ENCODE measurements at places on chromosomes 3 and 15.
A peak's percentile ranks its signal among the peaks of the same experiment; 100 is the strongest.

GRCh38 chr3:171231361-171231760, 204.8 kb upstream of the SLC2A2 start:
- no peak for DNase-seq

DNA sequence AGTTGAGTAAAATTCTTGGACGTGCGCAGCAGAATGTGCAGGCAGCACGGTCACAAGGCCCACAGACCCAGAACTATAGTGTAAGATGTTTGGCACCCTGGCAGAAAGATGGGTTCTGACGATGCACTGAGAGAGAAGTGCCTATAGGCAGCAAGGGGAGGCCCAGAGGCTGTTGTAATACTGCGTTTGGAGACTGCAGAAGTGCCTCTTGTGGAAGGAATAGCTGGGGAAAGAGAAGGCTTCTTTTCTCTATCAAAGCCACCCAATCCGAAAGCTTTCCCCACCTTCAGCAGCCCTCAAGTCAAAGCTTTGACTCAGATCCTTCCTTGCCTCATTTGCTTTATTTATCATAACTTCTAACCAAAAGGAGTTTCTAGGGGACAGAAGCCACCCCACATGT, 5.2 kb upstream of the SIN3A start:
- no peak for DNase-seq

- no peak for DNase-seq
Measured at GRCh38 chr3:25130724-25131520, 297.1 kb upstream of the RARB start.

- no peak for DNase-seq
Measured at GRCh38 chr3:122094125-122094524, 39.0 kb downstream of the CD86 start.

- DNase-seq = no peak
Measured at GRCh38 chr3:126130981-126131745, 47.2 kb upstream of the SLC41A3 start.

GRCh38 chr3:177453451-177453844, 256.2 kb upstream of the TBL1XR1 start:
- no peak for DNase-seq

- no peak for DNase-seq
Measured at GRCh38 chr3:188278717-188279324, 124.9 kb downstream of the LPP start.

- DNase-seq = no peak
Measured at GRCh38 chr15:87269566-87269965, 987.0 kb downstream of the NTRK3 start.

GRCh38 chr3:183912895-183913579, 28.4 kb upstream of the PARL start:
- no peak for DNase-seq

DNA sequence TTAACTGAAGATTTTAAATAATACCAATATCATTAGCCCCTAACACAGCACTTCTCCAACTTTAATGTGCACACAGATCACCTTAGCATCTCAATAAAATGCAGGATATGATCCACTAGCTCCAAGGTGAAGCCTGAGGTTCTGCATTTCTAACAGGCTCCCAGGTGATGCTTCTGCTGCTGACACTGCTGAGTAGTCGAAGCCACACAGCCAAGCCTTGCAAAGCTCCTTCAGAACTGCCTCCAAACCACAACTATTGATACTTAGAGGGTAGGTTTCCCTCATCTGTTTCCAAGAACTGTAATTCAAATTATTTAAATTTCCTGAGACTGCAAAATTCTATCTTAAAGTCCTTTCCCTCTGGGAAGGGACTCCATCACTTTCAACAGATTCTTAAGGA, 3.9 kb downstream of the RIOX2 start:
- DNase-seq = no peak

GRCh38 chr3:47416041-47416440, 35.2 kb downstream of the PTPN23 start:
- no peak for DNase-seq

DNA sequence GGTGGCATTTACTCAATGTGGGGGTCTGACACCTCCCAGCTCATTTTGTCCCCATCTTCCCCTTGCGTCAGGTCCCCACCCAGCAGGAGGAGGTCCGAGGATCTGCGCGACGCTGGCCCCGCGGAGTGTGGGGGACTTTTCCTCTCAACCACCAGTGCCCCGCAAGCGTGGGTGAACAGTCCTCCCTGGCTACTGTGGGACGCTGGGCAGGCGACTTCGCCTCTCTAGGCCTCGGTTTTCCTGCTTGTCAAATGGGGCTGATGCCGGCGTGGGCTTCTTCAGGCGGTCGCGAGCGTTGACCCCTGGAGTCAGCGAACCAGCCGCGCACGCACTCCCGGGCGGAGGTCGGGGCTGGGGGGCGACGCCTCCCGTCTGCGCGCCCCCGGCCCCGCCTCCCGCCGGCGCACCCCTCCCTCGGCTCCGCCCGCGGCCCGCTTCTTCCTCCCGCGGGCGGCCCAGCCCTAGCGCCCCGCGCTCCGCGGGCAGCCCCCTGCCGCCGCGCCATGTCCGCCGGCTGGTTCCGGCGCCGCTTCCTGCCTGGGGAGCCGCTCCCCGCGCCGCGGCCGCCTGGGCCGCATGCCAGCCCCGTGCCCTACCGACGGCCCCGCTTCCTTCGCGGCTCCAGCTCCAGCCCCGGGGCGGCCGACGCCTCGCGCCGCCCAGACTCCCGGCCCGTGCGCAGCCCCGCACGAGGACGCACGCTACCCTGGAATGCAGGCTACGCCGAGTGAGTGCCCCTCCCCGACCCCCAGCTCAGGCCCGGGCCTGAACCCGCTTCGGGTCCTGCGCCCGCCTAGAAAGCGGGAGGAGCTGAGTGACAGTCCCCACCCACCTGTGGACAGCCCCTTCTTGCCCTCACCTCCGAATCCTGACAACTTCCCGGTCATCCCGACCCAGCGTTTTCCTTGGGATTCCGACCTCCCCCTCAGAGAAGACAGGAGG, at the start of gene PPM1M:
Gene PPM1M, plus strand, starts transcription at position 438 of the 942 bp plus-strand sequence. Its CDS starts 66 bp downstream, at position 504.
- DNase-seq = no peak

DNA sequence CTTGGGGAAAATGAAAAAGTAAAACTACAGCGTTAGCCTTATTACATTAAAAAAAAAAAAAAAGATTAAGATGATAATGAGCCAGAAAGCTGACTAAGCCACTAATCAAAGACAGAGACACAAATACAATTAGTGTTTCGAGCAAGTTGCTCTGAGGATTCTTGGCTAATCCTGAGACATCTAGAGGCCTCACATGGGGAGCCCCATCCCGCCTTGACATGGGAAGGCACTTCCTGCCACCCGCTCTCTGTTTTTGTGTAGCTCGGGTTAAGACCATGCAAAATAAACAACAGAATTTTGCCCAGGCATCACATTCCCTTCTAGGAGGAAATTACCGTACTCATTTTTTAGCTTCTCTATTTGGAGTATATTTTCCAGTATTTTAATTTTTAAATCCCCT, 15.3 kb downstream of the HESX1 start:
- no peak for DNase-seq

DNA sequence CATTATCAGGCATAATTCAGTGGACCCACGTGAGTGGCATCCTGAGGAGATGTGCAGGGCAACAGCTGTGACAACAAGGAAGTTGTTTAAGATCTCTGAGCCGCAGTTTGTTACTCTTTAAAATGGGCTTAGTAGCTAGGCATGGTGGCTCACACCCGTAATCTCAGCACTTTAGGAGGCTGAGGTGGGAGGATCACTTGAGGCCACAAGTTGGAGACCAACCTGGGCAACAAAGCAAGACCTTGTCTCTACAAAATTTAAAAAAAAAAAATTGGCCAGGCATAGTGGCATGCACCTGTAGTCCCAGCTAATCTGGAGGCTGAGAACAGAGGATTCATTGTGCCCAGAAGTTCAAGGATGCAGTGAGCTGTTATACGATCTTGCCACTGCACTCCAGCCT, 12.2 kb downstream of the SUCLG2 start:
- no peak for DNase-seq

DNA sequence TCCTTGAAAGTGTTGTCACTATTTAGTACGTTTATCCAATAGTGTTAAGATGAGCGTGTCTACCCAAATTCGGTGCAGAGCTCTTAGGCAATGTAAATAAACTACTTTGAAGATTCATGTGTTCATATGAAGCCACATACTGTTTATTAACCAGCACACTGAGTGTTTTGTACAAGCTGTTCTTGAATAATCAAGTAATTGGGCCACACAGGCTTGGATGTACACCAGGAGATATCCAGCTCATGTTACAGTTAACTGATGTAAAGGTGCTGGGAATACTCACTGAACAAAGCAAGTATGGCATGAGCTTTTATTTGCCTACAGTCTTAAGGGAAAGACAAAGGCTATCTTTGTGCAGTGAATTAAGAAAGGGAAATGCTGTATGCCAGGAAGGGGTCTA, 632 bp upstream of the DHX36 start:
- no peak for DNase-seq

GRCh38 chr3:138946663-138947494, at the start of the genes FOXL2 and FOXL2NB:
Gene FOXL2 (minus strand): TSS chr3:138947137. CDS start chr3:138946722, 415 bp downstream.
Gene FOXL2NB (plus strand): TSS chr3:138947217. CDS start chr3:138947365, 148 bp downstream.
- DNase-seq = no peak

DNA sequence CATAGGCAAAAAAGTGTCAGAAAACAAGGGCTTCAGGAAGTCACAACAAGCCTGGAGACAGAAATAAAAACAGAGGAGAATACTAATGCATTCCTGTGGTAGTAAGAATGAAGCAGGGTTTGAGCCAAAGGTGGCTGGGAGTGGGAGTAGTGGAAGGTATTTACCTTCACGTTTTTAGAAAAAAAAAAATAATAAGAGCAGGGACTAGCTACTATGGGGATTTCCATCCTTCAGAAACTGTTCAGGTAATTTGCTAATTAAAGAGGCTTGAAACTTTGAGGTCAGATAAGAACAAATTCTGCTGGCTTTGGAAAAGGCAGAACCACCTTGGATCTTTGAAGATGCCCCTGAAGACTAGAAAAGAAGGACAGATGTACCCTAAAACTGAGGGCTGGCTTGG, 18.4 kb downstream of the ILDR1 start:
- DNase-seq = no peak

DNA sequence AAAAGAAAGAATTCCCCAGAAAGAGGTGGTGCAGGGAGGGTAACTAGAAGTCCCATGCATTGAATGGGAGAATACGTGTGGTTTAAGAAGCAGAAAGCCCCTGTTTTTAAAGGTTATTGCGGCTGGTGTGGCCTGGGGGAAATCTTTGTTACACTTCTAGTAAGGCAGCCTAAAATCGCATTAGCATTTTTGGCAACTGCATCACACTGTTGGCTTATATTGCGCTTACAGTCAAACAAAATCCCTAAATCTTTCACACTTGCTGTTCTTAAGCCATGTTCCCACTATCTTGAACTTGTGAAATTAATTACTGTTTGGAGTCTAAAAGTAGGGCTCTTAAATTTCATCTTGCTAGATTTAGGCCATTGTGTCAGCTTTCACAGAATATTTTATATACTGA, 66.0 kb upstream of the GOLIM4 start:
- no peak for DNase-seq

- no peak for DNase-seq
Measured at GRCh38 chr3:5294356-5294755, 106.8 kb downstream of the EDEM1 start.

DNA sequence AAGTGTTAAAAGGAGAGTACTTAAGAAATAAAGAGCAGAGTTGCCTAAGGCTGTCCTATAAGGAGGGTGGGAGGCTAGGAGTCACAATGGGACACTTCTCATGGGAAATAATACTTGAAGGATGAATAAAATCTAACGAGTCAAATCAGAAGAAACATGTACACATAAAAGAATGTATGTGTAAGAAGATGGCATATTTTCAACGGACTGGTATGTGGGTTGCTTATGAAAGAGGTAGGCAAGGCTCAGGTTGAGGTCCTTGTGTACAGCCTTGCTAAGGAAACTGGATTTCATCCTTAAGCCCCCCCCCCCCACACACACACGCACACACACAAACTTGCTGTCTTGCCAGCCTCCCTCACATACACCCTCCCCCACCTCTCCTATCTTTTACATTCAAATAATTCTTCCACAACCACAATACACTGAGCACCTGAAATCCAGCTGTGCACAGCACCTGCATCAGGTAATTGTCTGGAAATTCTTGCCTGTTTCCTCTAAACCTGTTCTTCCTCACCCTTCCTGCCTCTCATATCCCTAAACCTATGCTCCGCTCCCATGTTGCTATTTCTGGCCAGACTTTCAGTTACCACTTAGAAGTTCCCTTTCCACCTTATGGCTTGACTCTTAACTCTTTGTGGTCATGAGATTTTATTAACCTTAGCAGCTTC, 79.2 kb downstream of the FMN1 start:
- no peak for DNase-seq

DNA sequence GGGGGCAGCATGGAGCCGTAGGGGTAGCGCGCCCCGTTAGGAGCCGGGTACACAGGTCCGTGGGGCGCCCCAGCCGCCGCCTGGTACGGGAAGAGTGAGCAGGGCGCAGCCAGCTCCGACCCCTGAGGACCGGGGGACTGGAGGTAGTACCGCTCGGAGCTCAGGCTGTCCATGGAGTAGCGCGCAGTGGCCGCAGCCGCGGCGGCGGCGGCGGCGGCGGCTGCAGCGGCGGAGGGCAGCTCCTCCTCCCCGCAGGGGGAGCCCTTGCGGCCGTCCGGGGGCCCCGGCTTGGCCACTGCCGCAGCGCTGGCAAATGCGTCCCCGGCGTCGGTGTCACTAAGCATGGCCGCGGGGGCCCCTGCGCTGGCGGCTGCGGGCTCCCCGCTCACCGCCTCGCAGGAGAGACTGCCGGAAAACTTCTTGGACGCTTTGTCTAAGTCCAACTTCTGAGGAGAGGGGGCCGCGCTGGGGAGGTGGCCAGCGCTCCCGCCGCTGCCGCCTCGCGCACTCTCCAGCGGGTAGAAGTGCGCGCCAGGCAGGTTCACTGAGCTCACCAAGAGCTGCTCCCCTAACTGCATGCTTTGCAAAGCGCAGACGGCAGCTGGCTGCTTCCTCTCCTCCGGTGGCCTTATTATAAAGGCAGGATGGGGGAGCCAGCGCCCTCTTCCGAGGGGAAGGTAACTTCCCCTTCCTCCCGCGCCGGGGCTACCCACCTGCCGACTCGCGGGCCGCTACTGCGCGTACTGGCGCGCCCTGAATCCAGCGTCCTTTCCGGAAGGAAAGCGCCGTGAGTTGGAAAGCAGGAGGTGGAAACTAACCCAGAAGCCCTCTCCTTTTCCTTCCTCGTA, at the start of gene EOMES:
Gene EOMES, minus strand, starts transcription at position 607 of the 848 bp plus-strand sequence. Its CDS starts 29 bp downstream, at position 578.
- no peak for DNase-seq

GRCh38 chr15:78461171-78461888, 23.3 kb downstream of the IREB2 start:
- no peak for DNase-seq

DNA sequence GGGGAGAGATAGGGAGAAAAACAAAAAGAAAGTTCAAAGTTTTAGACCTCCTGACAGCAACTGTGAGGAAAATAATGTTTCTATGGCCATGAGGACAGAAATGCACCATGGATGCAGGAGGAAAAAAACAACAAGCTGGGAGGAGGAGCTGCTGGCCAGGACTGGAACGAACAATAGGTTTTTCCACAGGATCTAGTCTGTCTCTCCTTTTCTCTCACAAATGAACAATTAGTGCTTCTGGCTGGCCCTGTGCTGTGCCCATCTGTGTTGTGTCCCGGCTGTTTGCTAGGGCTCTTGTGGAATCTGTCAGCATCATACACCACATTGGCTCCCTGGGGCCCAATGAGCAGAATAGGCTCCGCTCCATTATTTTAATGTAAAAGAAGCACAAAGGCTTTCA, 15.2 kb downstream of the GK5 start:
- DNase-seq = no peak

- DNase-seq = no peak
Measured at GRCh38 chr3:127967316-127967715, 52.3 kb downstream of the KBTBD12 start.

- DNase-seq = peak; percentile 8
Measured at GRCh38 chr3:195238586-195239118, 32.3 kb downstream of the XXYLT1 start.

All from tibial nerve (tissue), 4 donors.